ENCODE measurements at places on chromosomes 1 and 21. TPM values are rescaled to one million over a fixed set of nuclear protein-coding genes. Genes with fewer than 3 reads are reported as not detected.
A peak's percentile ranks its signal among the peaks of the same experiment; 100 is the strongest.

Gene CDCA8
- total RNA-seq: 43.7 TPM

Gene IGSF8
- 9.5 TPM for total RNA-seq

Gene AMY1A
- total RNA-seq: not detected

Gene SLC25A33
- total RNA-seq: 6.4 TPM

Gene TP53BP2
- 43.2 TPM for total RNA-seq

GRCh38 chr1:212713465-212714136 lies 14.0 kb upstream of the BATF3 start:
- H3K4me1 ChIP-seq: peaks cover 8% of the 10 kb centered on the region
- no peak for DNase-seq
- H3K27ac ChIP-seq: no peak overlapping the region
- H3K4me3 ChIP-seq: no peak overlapping the region

- no peak overlapping the region for H3K4me3 ChIP-seq
- no peak for DNase-seq
- no peak overlapping the region for H3K27ac ChIP-seq
- H3K4me1 ChIP-seq: peaks cover 7% of the 10 kb centered on the region
- no peaks in the 10 kb centered on the region for H3K27me3 ChIP-seq
- H3K36me3 ChIP-seq: no peaks in the 10 kb centered on the region
Observed at GRCh38 chr1:68291688-68292384, 59.5 kb upstream of the WLS start.

Gene HPCAL4
- total RNA-seq: not detected

- peaks cover 17% of the 10 kb centered on the region for H3K4me1 ChIP-seq
- H3K27me3 ChIP-seq: no peaks in the 10 kb centered on the region
- no peaks in the 10 kb centered on the region for H3K36me3 ChIP-seq
- H3K27ac ChIP-seq: peak overlapping the region; percentile 74
- no peak overlapping the region for H3K4me3 ChIP-seq
- peak; percentile 61 for DNase-seq
Observed at GRCh38 chr1:73593804-73594203, 604.2 kb downstream of the LRRIQ3 start.

DNA sequence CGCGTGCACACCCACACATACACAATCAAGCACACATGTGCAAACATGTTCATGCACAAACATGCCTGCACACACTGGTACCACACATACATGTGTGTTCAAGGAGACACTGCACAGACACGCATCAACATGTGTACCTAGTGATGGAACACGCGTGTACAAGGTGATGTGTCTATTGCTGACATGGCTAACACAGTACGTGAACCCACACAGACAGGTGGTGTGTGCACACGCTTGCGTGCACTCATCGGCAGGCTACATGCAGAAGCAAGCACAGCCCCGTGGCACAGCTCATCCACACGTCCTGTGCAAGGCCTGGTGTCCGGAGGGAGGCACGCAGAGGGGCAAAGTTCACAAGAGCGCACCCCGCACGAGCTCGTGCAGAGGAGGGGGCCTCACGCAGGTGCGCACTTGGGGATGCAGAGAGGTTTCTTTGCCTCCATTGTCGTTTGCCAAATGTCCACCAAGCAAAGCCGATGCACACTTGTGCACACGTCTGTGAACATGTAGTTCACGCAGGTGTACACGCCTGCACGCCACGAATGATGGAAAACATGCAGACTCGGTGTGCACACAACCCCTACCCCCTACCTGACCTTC lies 969 bp downstream of the ACAP3 start:
- H3K4me1 ChIP-seq: peaks cover 15% of the 10 kb centered on the region
- no peaks in the 10 kb centered on the region for H3K27me3 ChIP-seq
- H3K4me3 ChIP-seq: no peak overlapping the region
- H3K27ac ChIP-seq: no peak overlapping the region

- H3K4me1 ChIP-seq: no peaks in the 10 kb centered on the region
- H3K27ac ChIP-seq: no peak overlapping the region
- H3K36me3 ChIP-seq: no peaks in the 10 kb centered on the region
- H3K4me3 ChIP-seq: no peak overlapping the region
- no peak for DNase-seq
- H3K27me3 ChIP-seq: peaks cover 20% of the 10 kb centered on the region
Observed at GRCh38 chr21:46067505-46068201, 30.3 kb upstream of the COL6A2 start.

- no peaks in the 10 kb centered on the region for H3K4me1 ChIP-seq
- DNase-seq: no peak
- H3K27me3 ChIP-seq: no peaks in the 10 kb centered on the region
- H3K36me3 ChIP-seq: no peaks in the 10 kb centered on the region
- H3K4me3 ChIP-seq: no peak overlapping the region
- H3K27ac ChIP-seq: no peak overlapping the region
Observed at GRCh38 chr1:191358724-191359123, 799.5 kb upstream of the RGS18 start.

DNA sequence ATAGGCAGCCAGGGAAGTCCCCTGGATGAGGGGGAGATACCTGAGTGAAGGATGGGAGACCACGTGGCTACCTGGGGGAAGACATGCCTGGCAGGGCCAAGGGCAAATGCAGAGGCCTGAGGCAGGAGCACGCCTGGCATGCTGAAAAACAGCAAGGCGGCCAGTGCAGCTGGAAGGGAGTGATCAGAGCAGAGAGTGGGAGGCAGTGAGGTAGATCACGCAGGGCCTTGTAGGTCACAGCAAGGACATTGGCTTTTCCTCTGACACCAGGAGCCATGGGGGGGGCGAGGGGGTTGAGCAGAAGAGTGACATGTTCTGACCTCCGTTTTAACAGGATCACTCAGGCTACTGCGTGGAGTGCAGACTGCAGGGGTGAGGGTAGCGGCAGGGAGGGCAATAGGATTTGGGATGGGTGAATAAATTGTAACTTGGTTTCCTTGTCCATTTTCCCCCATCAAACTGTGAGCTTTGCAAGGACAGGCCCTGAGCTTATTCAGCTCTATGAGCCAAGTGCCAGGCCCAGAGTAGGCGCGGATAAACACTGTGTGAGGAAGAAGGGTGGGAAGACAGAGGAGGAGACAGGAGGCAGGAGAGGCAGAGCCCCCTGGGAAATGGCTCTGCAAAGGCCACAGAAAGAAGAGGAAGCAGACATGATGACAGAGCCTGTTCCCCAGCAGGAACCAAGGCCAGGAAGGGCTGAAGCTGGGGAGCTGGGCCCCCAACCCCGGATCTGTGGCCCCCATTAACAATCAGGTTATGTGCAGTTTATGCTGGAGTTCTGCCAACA lies 16.6 kb downstream of the IFI6 start:
- H3K36me3 ChIP-seq: no peaks in the 10 kb centered on the region
- H3K27ac ChIP-seq: no peak overlapping the region
- no peak for DNase-seq
- no peak overlapping the region for H3K4me3 ChIP-seq
- H3K4me1 ChIP-seq: peaks cover 6% of the 10 kb centered on the region

DNA sequence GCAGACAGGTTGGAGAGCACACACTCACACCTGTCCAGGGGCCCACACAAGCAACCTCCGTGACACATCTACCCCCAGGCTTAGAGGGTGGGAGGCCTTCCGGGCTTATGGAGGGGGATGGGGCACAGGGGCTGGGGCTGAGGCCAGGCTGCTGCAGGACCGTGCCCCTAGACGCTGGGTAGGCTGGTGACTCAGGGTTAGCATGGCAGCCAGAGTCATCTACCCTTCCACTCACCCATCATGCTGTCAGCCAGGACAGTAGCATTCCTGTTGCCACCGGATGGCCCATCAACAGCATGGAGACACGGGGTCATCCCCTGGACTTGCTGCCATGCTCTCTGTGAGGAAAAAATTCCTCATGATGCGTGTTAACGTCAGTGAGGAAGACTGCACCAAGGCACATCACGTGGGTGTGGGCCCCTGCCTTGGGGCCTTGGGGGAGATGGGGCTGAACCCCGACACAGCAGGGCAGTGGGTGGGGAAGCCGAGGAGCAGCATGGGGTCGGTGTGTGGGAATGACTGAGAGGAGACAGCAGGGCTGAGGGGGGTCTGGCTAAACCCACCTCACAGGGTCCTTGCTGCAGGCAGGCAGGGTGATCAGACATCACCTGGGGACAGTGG lies 52.8 kb downstream of the WNT9A start:
- no peak overlapping the region for H3K27ac ChIP-seq
- H3K4me1 ChIP-seq: no peaks in the 10 kb centered on the region
- no peak for DNase-seq
- H3K36me3 ChIP-seq: no peaks in the 10 kb centered on the region

GRCh38 chr1:200029035-200029821 lies 1.7 kb downstream of the NR5A2 start:
- peaks cover 7% of the 10 kb centered on the region for H3K4me1 ChIP-seq
- H3K27ac ChIP-seq: no peak overlapping the region
- H3K36me3 ChIP-seq: no peaks in the 10 kb centered on the region
- peaks cover 19% of the 10 kb centered on the region for H3K27me3 ChIP-seq
- DNase-seq: peak; percentile 69
